Amniotic epithelial cell (primary cell): ENCODE measurements at places on chromosomes 12 and 14.

DNA sequence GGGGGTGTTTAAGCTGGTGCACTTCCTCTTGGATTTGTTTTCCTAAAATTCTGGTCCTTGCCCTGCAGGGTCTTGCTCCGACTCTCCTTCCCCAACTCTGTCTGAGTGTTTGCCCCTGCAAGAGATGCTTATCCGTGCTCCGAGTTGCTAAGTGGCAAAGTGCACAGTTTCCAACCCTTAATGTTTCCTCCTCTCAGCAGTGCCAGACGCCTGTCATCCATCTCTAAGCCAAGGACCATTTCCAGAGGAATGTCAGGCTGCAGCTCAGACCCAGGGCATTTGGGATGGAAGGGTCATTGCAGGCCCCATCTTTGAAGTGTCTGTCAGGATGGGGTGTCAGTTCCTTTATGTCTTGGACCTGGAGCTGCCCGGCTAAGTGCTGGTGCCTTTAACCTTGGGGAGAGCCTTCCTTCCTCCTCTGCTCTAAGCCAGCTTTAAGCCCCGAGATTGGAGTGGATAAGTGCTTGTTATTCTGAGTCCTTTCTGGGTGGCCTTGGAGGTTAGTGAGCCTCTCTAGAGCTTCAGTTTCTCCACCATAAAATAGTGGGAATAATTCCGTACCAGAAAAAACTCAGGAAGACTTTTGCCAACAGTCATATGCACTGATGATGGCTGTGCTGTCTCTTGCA lies 15.0 kb downstream of the WNT5B start:
- DNase-seq = no peak

- DNase-seq = no peak
Observed at GRCh38 chr12:48017496-48017895, 13.2 kb upstream of the COL2A1 start.

DNA sequence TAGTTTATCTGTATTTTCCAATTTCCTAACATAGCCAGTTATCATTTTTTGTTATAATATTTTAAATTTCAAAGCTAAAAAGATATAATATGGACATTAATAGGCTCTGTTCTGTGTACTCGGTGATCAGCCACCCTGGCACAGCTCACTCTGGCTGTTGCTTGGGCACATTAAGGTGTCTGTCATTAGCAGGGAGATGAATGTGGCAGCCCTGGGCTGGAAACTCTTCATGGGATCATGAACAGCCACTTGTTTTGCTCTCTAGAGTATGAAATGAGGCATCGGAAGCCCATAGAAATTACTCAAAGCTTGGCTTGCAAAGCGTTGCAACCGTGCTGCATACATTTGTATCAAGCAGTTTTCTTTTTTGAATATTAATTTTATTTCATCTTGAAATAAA lies 233.2 kb downstream of the DACT1 start:
- no peak for DNase-seq

- no peak for DNase-seq
Observed at GRCh38 chr14:101743701-101744100, 17.8 kb upstream of the PPP2R5C start.

- DNase-seq = no peak
Observed at GRCh38 chr12:118560733-118561132, 184.4 kb downstream of the SUDS3 start.

DNA sequence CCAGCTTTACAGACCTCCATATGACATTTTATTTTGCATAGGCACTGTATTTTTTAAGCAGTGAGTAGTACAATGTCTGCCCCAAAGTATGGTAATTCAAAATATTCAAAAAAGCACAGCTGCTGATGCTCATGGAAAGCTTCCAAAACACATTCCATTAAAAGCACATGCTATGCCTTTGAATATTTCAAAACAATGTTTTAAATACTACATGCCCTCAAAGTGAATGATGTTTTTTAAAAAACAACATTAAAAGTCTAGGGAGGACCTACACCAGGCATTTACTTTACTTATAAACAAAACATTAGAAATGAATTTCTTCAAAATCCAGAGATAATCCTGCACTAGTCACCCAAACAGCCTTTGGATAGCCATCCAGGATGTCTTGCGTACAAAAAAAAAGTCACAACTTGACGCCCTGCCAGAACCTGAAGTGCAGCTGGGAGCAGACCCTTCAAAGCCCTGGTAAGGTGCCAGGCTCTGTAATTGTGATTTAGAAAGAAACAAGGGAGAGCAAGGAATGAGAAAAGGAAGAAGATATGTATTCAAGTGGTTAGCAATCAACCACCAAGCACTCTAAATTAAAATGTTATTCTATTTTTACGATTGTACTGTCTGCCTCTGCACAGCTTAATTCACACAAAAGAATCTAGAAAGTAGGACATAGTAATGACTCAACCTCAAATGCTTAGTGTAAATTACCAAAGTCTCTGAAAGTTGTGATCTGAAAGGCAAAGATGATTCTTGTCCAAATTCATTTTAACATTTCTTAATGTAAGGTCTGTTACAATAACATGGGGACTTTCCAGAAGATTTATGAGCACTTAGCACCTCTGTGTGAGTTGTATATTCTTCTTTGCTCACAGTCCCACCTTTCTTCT lies 31.9 kb downstream of the CEP83 start:
- peak; percentile 89 for DNase-seq

DNA sequence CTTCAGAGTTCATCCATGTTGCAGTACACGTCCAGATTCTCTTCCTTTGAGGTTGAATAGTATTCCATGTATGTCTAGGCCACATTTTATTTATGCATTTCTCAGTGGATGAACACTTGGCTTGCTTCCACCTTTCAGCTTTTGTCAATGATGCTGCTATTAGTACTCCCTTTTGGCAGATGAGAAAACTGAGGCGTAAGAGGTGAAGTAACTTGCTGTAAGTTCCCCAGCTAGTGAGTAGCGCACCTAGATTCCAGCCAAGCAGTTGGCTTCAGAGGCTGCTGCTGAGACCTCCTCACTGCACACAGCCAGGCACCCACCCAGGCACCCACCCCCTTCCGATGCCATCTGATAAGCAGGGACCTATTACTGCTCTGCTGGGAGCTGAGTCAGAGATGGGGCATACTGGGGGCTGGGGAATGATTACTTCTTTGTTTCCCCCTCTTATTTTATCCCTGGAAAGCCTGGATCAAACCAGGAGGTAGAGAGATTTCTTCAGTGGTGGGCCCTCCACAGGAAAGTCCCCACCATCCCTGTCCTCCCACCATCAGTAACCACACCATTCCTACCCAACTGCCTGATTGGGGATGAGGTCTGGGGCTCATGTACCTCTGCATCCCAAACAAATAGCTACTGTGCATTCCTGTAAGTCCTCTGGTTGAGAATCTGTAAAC lies 234.6 kb downstream of the PCNX1 start:
- peak; percentile 74 for DNase-seq
